T-helper 17 cell (primary cell): ENCODE measurements at places on chromosomes 11 and 22.

DNA sequence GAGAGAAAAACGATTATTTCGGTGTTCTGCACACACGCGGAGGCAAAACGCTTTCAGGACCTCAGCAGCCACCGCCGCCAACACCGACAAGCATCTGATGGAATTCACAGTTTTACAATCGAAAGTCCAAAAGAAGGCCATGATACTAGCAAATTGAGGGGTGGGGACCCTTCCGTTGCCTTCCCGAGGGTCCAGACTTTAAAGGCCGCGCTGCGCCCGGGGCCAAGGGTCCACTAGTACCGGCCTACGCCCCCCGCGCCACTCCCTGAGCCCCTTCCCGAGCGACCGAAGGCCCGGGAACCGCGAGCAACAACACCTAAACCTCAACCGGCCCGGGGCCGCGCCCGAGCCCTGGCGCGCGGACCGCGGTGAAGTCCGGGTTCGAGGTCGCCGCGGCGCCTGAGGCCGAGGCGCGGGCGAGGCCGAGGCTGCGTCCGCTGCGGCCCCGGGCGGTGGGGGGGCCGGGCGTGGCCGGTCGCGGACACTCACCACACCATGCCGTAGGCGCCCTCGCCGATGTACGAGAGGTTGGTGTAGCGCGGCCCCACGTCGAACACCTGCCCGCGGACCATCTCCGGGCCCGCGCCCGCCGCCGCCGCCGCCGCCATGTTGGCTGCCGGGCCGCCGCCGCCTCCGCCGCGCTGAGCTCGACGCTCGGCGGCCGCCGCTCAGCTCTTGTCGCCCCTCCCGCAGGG, 465 bp downstream of the MAPK1 start:
- no peak for DNase-seq

DNA sequence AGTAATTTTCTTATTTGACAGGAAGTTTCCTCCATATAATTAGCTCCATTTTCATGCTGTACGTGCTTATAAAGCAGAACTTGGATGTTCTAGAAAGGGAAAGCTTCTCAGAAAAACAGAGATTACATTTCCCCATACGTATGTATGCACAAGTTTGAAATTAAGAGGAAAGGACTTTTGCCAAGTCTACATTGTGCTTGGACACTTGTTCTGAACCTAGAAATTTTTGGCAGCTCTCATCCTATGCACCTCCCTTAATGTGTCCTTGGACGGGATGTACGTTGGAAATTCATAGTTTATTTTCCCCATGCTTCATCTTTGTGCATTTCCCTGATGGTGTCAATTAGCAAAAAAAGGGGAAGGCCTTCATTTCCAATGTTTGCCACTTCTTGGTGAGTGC, 322.7 kb downstream of the BLID start:
- no peak for DNase-seq

DNA sequence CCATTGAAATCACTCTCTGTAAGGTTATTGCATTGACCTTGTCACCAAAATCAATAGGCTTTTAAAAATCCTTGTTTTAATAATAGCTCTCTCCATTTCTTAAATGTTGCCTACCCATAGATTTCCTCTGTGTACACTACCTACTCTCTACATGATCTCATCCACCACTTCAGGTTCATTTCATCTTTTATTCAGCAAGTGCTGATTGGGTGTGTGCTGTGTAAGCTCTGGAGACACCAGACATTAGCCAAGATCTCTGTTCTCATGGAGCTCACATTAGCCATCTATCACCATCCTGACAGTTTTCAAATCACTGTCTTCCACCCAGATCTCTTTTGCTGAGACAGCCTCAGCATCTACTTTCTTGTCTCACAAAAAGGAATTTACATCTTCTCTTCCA, 4.4 kb upstream of the MS4A10 start:
- DNase-seq = no peak

- no peak for DNase-seq
Observed at GRCh38 chr11:10716122-10716521, 22.6 kb upstream of the IRAG1 start.

DNA sequence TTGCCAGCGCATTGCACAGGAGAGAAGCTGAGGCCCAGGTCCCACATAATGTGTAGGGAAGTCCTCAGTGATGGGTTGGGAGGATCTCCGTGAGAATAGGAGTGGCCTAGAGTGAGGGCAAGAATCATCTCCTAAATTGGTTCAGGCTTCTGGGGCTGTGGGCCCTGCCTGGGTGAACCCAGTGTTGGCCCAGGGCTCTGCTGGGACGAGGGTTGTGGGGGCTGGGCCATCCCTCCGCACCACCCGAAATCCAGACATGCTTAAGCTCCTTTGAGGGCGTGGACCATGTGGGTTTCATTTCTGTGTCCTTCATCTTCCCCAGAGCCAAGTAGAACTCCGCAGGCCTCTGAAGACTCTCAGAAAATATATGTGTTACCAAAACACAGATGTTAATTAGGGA, 3.7 kb downstream of the MICALL1 start:
- no peak for DNase-seq

DNA sequence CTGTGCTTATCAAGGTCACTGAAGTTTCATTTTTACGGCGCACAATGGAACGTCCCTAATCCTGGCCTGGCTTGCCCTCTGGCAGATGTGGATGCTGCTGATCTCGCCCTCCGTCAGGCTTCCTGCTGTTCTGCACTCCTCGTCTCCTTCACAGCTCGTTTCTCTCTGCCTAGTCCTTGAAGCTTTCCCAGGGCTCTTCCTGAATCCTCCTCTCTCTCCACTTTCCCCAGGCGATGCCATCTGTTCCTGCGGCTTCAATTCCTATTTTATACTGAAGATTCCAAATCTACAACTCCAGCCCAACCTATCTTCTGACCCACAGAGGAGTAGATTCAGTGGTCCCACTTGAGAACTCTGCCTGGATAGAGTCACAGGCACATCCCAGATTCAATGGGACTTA, 14.2 kb downstream of the SLC22A8 start:
- no peak for DNase-seq

- DNase-seq = no peak
Observed at GRCh38 chr11:6992457-6993417, 27.4 kb downstream of the ZNF214 start.

- DNase-seq = no peak
Observed at GRCh38 chr11:128936606-128937251, 5.9 kb downstream of the TP53AIP1 start.

- no peak for DNase-seq
Observed at GRCh38 chr11:16859651-16860050, 121.2 kb downstream of the C11orf58 start.

- no peak for DNase-seq
Observed at GRCh38 chr11:116073854-116074837, 569.9 kb upstream of the CADM1 start.

- no peak for DNase-seq
Observed at GRCh38 chr11:78000193-78000592, 5.7 kb upstream of the INTS4 start.

DNA sequence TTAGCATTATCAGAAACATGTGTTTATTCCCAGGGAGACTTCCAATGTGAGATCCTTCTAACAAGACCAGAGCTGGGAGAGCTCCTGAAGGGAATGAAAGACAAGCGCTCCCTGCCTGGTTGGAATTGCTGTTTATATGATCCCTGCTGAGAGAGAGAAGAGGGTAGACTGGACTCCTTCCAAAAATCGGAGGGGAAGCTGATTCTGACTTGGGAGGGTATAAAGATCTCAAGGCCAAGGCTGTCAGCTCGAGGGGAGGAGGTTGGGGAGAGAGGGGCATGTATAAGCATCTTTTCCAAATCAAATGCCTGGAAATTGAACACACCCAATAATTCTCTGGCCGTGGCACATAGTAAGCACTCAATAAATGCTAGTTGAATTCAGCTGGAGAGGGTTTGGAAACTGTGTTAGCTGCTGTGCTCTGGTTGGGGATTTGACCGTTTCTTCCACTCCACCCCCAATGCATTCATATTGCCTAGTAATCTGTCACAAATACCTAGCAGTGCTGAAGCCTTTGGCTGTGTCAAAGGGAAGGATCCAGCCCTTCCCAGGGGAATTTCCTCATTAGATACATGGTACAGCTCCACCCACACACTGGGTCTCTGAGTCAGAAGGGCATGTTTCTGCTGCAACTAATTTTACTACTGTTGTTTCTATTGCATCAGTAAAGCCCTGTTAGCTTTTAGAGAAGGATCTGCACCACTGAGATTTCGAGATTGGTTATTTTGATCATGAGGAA, 61.5 kb downstream of the CACNG2 start:
- no peak for DNase-seq

GRCh38 chr22:31838917-31839316, 85.1 kb downstream of the DEPDC5 start:
- DNase-seq = no peak

GRCh38 chr22:22591348-22592299, 32.6 kb upstream of the PRAME start:
- no peak for DNase-seq

GRCh38 chr11:41660585-41660984, 201.1 kb upstream of the LRRC4C start:
- DNase-seq = no peak

GRCh38 chr11:64447831-64448598, 89.1 kb downstream of the RPS6KA4 start:
- no peak for DNase-seq

- peak; percentile 30 for DNase-seq
Observed at GRCh38 chr22:45296628-45297297, 12.0 kb downstream of the UPK3A start.

DNA sequence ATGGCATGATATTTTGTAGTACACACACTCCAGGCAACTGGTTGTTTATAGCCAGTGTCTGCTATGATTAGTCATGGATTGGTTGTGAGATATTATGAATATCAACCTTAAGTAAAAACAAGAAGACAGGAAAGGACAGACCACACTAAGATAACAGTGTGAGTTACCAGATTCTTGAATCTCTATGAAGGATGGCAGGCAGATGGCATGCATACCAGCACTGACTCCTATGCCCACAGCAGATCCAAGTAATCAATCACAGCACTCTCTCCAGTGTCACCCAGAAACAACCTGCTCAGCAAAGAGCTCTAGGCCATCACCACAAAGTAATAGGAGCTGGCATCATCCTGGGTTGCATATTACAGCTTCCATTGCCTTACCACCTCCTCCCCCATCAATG, 116.6 kb downstream of the GALNT18 start:
- no peak for DNase-seq

DNA sequence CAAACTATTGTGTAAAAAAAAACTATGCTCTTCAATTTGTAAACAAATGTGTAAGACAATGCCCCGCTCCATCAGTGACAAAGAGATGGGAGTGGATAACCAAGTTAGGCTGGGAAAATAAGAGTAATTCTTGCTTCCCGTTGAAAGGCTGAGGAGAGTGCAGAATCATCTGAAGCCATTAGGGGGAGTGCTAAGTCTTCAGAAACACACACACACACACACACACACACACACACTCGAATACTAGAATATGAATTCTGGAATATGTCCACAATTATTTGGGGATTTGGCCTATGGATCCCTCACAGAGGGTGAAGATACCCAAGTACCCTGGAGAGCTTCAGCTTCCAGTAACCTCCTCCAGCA, 27.8 kb upstream of the ROBO3 start:
- no peak for DNase-seq

DNA sequence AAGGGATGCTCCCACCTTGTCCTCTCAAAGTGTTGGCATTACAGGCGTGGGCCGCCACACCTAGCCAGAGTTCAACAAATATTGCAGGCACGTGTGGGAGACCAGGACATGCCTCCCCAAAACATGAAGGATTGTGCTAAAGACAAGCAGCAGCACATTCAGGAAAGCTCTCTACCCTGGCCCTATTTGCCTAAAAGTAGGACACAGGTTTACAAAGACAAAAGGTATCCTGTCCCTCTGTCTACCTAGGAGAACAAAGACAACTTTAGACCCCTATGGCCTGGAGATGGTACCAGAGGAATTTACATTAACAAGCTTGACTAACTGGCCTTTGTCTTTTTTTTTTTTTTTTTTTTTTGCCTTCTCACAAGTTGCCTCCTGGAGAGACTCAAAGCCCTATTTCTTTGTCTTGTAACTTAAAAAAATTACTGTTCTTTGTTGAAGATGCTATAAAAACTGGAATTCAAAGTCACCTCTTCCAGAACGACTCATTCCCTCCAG, 859 bp upstream of the ACCS start:
- no peak for DNase-seq

GRCh38 chr11:91158891-91159537, 936.2 kb upstream of the CHORDC1 start:
- DNase-seq = no peak

- no peak for DNase-seq
Observed at GRCh38 chr11:134385171-134385570, 26.9 kb downstream of the B3GAT1 start.

DNA sequence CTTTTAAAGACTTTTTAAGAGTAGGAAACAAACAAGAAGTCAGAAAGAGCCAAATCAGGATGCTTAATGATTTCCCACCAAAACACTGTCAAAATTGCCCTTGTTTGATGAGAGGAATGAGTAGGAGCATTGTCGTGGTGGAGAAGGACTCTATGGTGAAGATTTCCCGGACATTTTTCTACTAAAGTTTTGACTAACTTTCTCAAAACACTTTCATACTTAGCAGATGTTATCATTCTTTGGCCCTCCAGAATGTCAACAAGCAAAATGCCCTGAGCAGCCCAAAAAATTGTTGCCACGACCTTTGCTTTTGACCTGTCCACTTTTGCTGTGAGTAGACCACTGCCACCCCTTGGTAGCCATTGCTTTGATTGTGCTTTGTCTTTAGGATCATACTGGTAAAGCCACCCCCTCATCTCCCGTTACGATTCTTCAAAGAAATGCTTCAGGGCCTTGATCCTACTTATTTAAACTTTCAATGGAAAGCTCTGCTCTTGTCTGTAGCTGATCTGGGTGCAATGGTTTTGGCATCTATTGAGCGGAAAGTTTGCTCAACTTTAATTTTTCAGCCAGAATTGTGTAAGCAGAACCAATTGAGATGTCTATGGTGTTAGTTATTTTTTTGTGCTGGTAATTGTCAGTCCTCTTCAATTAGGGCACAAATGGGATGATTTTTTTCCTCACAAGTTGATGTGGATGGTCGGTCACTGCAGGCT, 67.2 kb downstream of the ADM start:
- DNase-seq = no peak
